ENCODE measurements at places on chromosomes 16 and 17.

GRCh38 chr16:35409503-35409902 lies 1950.1 kb downstream of the TP53TG3F start:
- no peak for DNase-seq

GRCh38 chr16:29898804-29899515 lies 390 bp downstream of the SEZ6L2 start:
- no peak for DNase-seq

- no peak for DNase-seq
Measured at GRCh38 chr17:65730711-65731169, 169.3 kb upstream of the AXIN2 start.

GRCh38 chr17:75636381-75637142 lies 3.3 kb downstream of the SMIM5 start:
- DNase-seq = no peak

DNA sequence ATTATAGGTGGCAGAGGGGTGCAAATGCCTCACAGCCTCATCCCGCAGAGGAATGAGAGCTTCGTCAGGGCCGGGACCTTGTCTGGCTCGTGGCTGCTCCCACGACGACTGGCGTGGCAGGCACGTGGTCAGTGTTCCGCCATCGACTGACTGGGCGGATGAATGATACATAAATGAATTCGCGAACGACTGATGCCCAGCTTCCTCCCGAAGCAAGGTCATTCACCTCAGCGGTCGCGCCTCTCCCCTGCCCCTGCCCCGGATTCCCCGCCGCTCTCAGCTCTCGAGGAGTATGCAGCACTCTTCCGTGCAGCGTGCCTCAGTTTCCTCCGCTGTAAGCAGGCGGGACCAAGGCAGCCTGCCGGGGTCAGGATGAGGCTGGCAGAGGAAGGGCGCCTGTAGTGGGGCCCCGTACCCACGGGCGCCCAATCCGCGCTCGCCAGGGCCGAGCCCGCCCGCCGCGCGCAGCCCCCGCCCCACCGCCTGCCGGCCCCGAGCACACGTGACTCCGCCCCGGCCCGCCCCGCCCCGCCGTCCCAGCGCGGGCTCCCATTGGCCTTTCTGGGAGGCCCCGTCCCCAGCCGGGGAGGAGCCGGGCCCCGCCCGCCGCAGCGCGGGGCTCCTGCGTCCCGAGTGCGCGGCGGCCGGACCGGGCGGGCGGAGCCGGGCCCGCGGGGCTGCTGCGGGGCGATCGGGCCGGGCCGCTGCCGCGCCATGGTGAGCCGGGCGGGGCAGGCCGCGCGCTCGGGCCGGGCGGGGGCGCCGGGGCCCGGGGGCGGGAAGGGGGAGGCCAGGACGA lies at the start of gene SNN:
TSS of gene SNN (plus strand) at position 632 of the 799 bp plus-strand sequence. CDS start 7,605 bp downstream, outside the sequence.
- DNase-seq = peak; percentile 72

DNA sequence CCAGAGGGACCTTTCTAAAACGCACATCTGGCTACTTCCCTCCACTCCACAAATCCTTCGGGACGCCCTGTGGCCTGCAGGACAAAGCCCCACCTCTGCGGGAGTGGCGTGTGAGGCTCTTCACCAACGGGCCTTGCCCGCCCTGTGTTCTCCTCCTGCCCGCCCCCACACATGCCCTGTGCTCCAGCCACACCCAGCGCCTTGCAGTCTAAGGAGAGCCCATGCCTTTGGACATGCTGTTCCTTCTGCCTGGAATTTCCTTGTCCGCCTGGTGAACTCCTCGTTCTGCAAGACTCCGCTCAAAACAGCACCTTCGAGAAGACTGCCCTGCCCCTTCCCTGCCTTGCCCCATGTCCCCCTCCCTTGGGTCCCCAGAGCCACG lies 7.4 kb downstream of the ELOB start:
- no peak for DNase-seq

DNA sequence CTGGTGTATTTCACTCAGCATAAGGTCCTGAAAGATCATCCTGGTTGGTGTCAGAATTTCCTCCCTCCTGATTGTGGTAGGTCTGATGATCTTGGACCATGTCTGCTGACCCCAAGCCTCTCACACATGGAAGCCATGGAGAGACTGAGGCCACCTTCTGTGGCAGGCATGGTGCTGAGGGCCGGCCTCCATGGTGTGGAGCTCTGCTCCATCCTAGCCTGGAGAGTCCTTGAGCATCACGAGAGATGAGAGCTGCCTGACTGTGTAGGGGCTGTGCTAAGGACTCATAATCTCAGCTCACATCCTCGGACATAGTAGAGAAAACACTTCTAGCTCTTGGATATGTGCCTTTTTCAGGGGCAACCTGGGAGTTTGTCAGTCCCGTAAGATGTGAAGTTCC lies 40.6 kb downstream of the MPRIP start:
- DNase-seq = no peak

DNA sequence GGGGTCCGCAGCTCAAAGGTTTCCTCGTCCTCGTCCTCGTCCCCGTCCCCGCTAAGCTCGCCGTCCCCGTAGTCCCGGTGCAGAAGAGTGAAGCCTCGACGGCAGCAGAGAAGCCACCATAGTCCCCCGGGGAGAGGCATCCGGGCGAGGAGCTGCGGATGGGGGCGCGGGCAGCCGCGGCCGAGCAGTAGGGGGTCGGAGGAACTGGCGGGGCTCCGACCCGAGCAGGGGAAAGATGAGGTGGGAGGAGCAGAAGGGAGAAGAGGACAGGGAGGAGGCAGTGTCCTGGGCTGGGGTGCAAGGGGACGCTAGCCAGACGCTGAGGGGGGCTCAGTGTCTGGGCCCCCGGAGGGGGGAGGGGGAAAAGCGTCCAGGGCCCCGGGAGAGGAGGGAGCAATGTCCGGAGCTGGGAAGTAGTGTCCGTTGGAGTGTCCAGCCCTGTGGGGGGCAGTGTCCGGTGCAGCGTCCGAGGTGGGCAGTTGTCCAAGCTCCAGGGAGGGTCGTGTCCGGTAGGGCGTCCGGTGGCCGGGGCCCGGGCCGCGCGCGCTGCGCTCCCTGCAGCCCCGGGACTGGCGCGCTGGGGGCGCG lies at the start of gene PLEKHH3:
TSS of gene PLEKHH3 (minus strand) at position 571 of the 588 bp plus-strand sequence. CDS start at position 140, 431 bp downstream.
- DNase-seq = no peak

DNA sequence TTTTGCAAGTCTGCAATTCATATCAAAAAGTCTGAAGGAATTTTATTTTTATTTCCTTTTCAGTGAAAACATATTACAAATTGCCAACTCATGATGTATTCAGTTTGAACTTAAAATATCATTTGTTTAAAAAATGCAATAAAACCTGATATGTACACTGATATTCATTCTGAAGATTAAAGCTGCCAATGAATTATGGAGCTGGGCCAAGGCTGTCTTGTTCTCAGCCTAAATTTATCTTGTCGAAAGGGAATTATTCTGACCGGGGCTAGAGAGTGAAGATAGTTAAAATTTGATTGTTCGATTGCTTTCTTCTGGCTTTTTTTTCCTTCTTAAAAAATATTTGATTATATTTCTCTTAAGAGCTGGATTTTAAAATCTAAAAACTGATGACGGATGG lies 54.0 kb upstream of the RBFOX1 start:
- DNase-seq = no peak

DNA sequence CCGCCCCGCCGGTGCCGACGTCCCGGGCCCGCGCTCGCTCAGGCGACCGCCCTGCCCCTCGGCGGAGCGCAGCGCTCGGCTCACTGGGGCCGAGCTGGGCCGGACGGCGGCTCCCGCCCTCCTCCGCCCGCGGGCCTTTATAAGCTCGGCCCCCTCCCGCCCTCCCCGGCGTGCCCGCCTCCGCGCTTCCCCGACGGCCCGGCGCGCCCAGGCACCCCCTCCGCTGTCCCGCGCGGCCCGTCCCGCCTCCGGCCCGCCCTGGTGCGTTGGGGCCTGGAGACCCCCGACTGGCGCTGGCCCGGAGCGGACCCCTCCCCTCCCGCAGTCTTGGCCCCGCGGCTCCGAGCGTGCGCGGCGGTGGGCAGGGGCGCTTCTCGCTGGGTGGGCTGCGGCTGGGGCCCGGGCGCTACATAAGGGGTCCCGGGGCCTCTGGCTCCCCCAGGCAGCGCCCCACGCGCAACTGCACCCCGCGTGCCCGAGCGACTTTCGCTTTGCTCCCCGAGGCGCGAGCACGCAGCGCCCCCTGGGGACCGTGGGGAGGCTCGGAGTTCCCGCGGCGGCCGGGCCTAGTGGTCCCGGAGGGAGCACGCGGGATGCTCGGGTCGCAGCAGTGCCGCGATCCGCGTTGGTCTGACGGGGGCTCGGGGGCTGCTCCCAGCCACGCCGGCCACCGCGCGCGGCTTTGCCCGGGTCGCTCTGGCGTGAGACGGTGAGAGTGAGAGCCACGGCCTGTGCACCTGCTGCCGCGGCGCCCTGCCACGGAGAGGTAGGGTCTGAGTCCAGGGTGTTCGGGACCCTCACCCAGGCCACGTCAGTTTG lies at the start of gene PIEZO1:
TSS of gene PIEZO1 (minus strand) at position 115 of the 819 bp plus-strand sequence. CDS start 256 bp downstream, outside the sequence.
- no peak for DNase-seq

- no peak for DNase-seq
Measured at GRCh38 chr17:56717471-56717870, 116.2 kb downstream of the C17orf67 start.

- no peak for DNase-seq
Measured at GRCh38 chr16:22063888-22064467, 28.4 kb upstream of the VWA3A start.

- no peak for DNase-seq
Measured at GRCh38 chr17:57721967-57722703, 23.0 kb downstream of the CCDC182 start.

GRCh38 chr17:78677303-78678221 lies 100.4 kb upstream of the DNAH17 start:
- no peak for DNase-seq

DNA sequence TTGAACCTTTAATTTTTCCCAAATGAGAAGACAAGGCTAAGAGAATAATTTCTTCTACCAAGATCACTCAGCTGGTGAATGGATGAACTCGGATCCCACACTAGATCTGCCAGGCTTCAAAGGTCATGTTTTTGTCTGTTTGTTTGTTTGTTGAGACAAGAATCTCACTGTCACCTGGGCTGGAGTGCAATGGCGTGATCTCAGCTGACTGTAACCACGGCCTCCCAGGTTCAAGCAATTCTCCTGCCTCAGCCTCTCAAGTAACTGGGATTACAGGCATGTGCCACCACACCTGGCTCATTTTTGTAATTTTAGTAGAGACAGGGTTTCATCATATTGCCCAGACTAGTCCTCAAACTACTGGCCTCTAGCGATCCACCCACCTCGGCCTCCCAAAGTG lies 6.6 kb downstream of the ZNF19 start:
- no peak for DNase-seq

GRCh38 chr17:34764716-34765115 lies 185.3 kb downstream of the TMEM132E start:
- no peak for DNase-seq

GRCh38 chr17:42122371-42123303 lies at the start of gene HSPB9:
HSPB9 (plus strand) TSS chr17:42122804; CDS start chr17:42122851, 47 bp downstream.
- no peak for DNase-seq

GRCh38 chr16:70809392-70810060 lies 8.6 kb upstream of the VAC14 start:
- no peak for DNase-seq

- DNase-seq = no peak
Measured at GRCh38 chr17:73754886-73755400, 110.7 kb upstream of the SDK2 start.

DNA sequence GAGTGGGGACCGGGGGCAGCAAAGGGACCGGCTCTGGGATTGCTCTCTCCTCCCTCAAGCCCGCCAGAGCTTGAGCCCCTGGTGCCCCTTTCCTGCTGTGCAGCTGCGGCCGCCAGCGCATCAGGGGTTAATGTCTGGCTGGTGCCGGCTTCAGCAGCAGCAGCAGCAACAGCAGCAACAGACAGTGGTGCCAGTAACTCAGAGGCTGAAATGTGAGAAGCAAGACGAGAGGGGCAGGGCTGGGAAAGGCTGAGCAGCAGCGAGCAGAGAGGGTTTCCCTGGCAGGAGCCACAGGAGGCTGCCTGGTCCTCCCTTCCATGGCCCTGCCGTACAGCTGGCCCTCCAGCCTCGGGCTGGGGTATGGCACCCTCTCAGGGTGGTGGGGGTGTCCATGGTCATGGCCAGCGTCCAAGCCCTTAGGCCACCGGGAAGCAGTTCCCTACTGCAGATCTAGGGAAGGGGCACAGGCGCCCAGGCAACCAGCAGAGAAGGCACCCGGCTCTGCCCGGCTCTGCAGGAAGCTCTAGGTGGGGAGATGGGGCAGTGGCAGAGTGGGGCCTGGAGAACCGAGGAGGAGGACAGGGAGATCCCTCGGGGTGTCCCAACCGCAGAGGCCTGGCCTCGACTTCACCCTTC lies 21.1 kb upstream of the TFAP4 start:
- DNase-seq = no peak

DNA sequence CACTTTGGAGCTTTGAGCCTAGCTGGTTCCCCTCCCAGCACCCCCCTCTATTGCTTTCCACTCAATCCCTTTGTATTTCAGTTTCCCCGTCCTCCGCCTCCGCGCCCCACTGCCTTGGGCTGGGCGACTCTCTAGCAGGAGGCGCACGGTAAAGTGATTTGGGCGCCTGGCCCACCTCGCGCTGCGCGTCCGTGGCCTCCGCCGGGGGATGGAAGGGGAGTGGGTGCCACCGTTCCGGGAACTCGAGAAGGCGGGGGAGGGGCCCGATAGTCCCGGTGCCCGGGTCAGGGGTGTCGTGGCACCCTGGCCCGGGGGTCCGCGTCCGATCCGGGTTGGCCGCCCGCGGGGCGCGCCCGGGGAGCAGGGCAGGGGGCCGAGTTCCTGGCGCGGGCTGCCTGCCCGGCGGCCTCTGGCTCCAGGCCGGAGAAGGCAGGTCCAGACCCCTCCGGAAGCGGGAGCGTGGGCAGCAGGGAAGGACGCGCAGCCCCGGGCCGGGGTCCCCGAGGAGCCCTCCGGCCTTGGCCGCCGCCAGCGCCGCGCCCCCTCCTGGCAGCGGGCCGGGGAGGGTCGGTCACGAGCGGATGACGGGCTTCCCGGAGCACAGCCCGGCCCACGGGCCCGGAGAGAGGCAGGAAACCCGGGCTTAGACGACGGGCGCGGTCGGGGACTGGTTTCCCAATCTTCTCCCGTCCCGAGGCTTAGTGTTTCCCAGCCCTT lies 15.8 kb downstream of the MEOX1 start:
- DNase-seq = no peak

GRCh38 chr17:69696650-69697049 lies 282.2 kb downstream of the MAP2K6 start:
- no peak for DNase-seq

- DNase-seq = no peak
Measured at GRCh38 chr16:51812945-51813344, 661.9 kb upstream of the SALL1 start.

DNA sequence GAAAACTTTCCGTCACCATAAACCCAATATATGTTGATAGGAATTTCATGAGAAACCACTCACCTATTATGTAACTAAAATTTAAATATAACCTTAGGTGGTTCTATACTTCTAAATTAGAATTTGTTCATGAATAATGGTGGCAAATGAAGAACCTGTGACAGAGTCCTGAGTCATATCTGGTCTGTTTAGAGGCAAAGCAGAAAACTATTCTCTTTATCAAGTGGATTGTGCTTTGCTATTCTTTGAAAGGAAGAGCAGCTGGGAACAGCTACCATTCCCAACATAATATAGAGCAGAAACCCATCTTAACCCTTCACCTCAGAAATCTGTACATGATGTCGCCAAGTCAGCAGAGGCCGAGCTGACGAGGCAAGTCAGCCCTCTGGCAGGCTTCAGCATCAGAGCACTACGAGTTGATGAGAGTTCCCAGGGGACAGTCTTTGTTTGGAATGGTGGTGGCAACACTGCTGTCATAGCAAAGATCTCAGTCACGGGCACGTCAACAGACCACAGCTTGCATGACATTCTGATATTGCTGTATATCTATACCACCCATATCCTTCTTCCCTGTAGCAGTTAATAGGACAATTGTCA lies 631.9 kb upstream of the CA10 start:
- no peak for DNase-seq
